ENCODE measurements at places on chromosomes 4 and X.

DNA sequence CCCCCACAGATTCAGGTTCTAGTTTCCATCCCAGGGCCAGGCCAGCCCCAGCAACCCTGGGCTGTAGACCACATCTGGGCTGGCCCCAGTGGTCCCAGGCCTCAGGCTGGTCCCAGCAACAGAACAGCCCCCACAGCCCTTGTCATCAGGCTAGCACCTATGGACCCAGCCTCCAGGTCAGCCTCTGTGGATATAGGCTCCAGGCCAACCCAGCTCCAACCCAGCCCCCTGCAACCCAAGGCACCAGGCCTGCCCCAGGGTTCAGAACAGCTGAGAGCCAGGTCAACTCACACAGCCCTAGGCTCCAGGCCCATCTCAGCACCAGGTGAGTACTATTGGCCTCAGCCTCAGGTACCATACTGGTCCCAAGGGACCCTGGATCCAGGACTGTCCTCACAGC lies 155.3 kb downstream of the PWWP3B start:
- no peak for DNase-seq

GRCh38 chr4:8195431-8195830 lies 3.7 kb upstream of the SH3TC1 start:
- DNase-seq: no peak

- DNase-seq: no peak
Observed at GRCh38 chr4:90027565-90027964, 99.6 kb upstream of the CCSER1 start.

GRCh38 chr4:67101612-67102011 lies 443.7 kb downstream of the CENPC start:
- DNase-seq: no peak

- no peak for DNase-seq
Observed at GRCh38 chrX:130563476-130563875, 161.7 kb downstream of the RBMX2 start.

DNA sequence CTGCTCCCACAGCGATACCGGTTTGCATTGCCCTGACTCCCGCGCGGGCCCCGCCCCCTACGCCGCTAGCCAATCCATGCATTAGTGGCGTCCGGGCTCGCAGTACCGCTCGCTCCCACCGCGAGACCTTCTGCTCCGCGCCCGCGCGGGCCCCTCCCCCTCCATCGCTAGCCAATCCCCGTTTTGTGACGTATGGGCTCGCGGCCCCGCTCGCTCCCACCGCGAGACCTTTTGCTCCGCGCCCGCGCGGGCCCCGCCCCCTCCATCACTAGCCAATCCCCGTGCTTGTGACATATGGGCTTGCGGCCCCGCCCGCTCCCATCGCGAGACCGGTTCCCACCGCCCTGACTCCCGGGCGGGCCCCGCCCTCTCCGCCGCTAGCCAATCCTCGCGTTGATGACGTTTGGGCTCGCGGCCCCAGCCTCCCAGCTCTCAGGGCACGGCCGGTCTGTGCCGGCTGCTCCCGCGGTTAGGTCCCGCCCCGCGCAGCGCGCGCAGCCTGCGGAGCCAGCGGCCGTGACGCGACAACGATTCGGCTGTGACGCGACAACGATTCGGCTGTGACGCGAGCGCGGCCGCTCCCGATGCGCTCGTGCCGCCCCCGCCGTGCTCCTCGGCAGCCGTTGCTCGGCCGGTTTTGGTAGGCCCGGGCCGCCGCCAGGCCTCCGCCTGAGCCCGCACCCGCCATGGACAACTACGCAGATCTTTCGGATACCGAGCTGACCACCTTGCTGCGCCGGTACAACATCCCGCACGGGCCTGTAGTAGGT lies at the start of gene EMD:
Gene EMD (plus strand): TSS at position 497 of the 770 bp plus-strand sequence. CDS start 190 bp downstream, at position 687.
- DNase-seq: peak; percentile 100

- no peak for DNase-seq
Observed at GRCh38 chr4:3765271-3766035, 732 bp upstream of the ADRA2C start.

DNA sequence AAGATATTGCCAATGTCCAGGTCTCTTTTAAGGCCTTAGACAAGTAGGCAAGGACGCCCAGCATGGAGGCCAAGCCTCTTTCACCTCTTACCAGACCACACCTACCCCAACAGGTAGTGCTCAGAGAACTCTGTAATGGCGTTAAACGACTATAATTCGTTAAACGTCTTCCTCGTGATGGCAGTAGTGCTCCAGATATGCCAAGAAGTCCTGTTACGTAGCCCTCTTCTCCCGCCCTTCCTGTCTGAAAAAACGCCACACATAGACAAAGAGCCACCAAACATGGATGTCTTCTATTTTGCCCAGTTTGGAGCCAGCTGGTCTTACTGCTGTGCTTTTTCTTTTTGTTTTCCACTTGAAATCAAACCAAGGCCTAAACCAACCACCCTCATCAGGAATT lies 190.7 kb downstream of the OR13H1 start:
- no peak for DNase-seq

- DNase-seq: no peak
Observed at GRCh38 chr4:94214703-94215319, 7.1 kb downstream of the SMARCAD1 start.

DNA sequence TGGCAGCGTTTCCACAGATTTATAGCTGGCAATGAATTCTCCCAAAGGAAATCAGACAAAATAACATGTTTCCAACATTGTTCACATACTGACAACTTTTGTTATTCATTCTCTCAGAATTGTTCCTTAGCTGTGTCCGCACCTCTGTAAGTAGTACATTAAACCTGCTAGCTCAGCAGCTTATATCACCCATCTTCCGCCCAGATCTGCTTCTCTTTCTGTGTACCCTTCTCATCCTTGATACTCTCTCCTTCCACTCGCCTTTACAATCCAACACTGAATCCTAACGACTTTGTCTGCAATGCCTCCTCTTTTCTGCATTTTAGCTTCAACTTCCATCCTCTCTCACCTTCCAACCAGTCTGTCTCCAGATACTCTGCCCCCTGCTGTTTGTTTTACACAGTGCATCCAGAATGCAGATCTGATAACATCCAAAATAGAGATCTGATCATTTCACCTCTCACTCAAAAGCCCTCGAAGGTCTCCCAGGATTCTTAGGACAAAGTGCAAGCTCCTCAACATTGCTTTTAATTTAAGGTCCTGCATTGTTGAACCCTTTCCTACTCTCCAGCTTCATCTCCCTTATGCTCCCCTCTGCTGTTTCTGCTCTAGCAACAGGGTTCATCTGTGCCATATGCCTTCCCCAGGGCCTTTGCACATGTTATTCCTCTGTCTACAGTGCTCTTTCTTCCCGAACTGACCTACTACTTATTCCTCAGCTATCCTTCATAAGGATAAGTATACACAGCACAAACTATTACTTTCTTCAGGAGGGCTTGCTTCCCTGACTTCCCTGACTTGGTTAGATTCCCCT lies 67.3 kb upstream of the VBP1 start:
- DNase-seq: no peak

DNA sequence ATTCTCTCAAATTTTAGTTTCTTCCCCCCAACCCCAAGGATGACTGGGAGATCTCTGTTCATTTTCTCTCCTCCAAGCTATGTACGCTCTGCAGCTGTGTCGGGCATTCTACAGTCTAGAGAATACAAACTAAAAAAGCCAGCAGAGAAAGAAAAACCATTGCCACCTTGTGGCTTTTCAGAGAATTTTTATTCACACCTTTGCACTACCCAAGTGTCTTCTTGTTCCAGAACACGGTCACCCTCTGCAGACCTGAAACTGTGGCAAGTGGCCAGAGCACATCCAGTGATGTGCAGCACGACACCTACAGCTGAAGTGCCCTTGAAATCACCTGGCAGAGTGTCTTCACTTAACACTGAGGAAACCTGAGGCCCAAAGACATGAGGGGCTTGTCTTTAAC lies 68.6 kb downstream of the CHST7 start:
- peak; percentile 2 for DNase-seq

DNA sequence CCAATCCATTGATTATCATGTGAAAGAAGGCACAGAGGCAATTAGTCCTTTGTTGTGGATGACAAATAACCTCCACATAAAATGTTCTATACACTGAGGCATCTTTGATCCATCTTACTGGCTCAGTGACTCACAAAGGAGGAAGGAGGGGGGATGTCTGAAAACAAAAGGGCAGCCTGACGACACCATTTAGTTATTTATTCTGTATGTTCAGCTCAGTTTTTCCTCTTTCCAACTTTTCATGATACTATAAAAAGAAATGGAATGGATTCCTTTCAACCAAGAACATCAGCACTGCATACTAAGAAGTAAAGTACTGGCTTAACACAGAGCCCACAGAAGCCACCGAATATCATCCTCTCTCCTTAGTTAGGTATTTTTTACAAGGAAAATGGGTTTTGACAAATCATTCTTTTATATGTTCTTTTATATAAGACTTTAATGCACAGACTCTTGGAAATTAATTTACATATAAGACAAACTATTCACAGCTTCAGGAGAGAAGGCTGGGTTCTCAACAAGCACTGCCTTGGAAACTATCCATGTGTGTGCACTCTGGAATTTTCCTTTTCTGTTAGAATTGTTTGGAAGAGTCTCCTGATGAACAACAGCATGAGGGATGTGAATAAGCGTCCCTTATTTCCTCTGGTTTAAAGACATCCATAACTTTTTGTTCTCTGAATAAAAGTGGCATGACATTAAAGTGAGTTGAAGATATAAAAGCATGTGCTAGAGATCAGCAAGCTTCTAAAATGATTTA lies 135.6 kb downstream of the TSPAN5 start:
- no peak for DNase-seq

- DNase-seq: peak; percentile 60
Observed at GRCh38 chr4:69984030-69984443, 11.7 kb upstream of the STATH start.

DNA sequence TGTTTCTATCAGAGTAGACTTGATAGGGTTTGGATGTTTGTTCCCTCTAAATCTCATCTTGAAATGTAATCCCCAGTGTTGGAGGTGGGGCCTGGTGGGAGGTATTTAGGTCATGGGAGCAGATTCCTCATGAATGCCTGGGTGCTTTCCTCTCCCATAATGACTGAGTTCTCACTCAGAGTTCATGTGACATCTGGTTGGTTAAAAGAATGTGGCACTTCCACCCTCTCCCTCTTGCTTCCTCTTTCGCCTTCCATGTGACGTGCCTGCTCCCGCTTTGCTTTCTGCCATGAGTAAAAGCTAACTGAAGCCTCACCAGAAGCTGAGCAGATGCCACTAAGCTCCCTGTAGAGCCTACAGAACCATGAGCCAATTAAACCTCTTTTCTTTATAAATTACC lies 47.3 kb upstream of the SRPX start:
- DNase-seq: no peak

DNA sequence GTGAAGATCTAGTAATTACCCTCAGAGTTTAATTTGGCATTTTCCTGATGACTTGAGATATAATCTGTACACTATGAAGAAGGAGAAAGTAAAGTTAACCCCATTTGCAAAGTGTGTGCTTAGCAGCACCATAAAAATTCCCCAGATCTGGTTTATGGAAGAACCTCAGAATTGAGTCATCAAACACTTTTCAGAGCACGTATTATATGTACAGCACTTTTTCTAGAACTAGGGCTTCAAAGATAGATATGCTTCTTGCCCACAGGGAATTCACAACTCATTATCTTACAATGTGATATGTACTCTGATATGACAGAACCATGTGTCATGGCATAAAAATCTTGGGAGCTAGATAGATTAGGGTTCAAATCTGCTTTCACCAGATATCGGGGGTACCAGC lies 150.9 kb downstream of the SLC10A7 start:
- DNase-seq: no peak

DNA sequence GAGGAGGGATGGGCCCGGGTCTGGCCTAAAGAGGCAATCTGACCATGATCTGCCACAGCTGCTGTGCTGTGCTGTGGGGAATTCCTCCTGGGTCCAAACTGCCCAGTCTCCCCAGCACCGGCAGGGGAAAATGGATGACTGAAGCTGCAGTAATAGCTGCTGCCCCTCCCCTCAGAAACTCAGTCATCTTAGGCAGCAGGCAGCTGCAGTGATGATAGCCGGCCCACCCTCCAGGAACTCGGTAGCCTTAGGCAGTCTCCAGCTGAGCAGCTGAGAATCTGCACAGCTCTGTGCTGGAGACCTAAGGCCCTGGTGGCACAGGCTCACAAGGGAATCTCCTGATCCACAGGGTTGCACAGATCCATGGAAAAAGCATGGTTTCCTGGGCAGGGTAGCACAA lies 113.4 kb upstream of the USP38 start:
- no peak for DNase-seq

DNA sequence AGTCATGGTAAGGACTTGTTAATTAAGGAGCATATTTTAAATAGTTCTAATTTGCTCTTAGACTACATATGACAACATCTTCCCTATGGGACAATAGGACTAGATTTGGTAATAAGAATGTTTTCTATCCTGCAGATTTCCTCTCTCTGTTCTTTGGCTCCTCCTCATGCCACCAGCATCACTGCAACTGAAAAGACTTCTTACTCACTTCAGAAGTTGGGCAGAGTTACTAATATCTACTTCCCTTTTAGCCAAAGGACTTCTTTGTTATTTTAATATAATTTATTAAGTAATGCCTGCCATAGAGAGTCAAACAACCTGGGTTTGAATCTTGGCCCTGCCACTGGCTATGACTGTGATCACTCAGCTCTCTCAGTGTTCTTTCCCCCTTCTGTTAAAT lies 16.4 kb downstream of the MMAA start:
- DNase-seq: no peak

GRCh38 chr4:122855353-122855890 lies 28.8 kb downstream of the FGF2 start:
- DNase-seq: no peak

- DNase-seq: no peak
Observed at GRCh38 chr4:30724247-30724646, 4.1 kb downstream of the PCDH7 start.

DNA sequence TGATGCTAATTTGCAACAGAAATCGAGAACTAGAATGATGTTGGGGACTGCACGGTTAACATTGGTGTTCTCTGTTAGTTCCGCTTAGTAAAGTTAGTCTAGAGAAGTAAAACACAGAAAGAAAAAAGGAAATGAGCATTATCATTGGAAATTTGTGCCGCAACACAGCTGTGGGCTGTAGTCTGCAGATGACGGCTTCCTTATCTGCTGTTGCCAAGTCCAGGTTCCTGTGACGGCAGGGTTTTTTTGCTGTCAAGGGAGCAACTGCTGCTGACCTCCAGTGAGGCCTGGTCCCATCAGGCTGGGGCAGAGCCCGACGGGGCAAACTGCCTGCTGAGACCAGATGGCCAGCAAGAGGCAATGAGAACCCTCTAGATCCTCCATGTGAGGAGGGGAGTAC lies 38.9 kb upstream of the PHEX start:
- no peak for DNase-seq

DNA sequence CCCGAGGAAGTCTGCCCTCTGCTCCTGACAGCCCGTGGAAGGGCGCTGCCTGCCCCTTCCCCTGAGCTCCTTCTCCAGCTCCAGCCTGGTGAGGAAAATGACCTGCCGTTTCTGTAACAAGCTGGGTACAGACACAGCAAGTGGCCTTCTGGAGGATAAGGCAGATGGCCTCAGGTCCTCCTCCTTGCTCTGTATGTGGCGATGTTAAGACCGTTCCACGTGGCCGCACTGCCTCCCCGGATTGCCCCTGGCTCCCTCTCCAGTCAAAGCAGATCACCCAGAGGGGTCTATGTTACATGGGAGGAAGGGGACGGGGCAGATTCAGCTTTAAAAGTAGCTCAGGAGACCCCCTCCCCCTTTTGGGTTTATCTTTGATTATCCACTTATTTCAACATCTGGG lies 80.3 kb upstream of the GATB start:
- no peak for DNase-seq
